Activated naive CD4-positive, alpha-beta T cell (primary cell): ENCODE measurements at places on chromosomes 1 and 21.
A peak's percentile ranks its signal among the peaks of the same experiment; 100 is the strongest.

- no peak for DNase-seq
Observed at GRCh38 chr1:58157256-58157655, 389.3 kb downstream of the OMA1 start.

GRCh38 chr1:78520216-78520615, 29.4 kb downstream of the PTGFR start:
- no peak for DNase-seq

- no peak for DNase-seq
Observed at GRCh38 chr1:2556678-2557481, 709 bp downstream of the TNFRSF14 start.

- DNase-seq = no peak
Observed at GRCh38 chr21:38637161-38637560, 138.9 kb upstream of the ERG start.

DNA sequence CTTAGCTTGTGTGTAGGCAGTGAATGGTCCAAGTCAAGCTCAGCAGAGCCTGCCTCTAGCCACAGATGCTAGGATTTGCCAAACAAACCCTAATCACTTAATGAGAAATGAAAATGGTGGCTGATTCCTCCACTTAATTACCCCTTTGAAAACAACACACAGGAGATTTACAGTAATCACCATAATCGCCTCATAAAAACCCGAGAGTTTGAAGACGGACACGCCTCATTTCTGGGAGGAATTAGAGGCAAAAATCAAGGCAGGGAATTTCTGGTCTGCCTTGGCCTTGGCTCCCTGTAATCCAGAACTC, 16.3 kb upstream of the FOXE3 start:
- DNase-seq = no peak

DNA sequence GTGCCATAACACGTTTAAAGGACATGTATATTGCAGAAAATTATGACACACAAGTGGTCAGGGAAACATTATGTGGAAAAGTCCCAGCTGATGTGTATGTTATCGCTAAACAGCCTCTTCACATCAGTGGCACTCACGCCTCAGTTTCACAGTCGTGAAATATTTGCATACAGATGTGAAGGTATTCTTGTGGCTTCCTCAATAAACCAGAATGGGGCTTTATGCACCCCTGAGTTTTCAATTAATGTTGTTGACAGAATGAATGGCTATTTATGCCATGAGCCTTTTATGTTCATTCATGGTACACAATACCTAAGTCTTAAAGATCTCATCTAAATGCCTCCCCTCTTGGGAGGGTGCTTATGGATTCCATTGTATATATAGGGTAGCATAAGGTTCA, 202.1 kb upstream of the ADGRL2 start:
- no peak for DNase-seq

DNA sequence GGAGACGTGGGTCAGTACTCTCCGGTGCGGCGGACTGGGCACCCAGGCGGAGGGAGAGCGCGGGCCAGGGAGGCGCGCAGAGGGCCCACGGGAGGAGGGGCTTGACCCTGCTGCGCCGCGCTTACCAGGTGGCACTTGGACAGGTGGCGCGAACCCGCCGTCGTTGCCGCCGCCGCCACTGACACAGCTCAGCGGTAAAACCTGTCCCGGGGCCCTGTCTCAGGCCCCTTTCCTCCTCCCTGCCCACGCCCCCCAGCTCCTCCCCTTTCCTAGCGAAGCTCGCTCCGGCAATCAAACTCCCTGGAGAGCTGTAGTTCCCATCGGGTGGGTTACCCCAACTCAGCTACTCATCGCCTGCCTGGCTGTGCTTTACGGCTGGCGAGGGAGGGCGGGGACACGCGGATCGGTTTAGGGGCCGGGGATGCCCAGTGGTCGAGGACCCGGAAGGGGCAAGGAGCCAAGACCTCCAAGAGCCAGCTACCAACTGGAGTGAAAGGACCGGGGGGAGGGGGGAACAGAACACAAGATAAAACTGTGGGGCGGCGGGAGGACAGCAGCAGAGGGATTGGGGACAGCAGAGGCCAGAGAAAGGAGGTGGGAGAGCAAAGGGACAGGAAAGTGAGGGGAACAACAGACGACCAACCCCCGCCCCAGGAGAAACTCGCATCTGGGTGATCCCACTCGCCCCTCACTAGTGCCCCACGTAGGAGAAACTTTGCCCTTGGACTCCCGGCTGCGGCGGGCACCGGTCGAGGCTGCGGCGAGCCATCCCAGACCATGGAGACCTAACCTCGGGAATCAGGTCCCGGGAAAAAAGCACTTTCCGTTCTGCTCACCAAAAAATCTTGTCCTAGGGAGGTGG, 2.9 kb downstream of the GFI1 start:
- DNase-seq = peak; percentile 46

DNA sequence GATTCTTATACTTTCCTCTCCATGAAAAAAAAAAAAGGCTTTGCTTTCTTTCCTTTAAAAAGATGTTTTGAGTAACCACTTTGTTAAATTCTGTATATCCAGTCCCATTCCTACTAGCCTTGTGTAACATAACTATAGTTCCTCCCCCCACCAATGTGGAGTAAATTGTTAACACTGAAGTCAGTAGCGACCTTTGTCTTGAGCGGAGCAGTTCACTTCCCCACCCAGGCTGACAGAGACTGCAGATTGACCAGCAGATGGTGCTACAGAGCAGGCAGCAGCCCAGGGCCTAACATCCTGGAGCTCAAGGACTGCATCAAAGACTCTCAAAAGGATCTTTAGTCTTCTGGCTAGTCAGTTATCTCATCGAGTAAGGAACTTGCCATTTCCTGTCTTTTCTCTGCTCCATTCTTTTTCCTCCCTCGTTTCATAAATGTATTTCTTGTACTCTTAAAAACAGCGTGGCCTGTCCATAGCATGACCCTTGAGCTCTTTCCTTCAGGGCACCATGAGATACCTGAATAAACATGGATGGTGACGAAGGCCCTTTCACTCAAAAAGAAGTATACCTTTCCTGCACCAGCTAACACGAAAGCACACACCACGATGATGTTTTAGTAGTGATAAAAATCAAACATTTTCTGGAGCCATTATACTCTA, 503.5 kb upstream of the PKN2 start:
- peak; percentile 1 for DNase-seq
